Stimulated activated CD4-positive, alpha-beta T cell treated with anti-CD3 and anti-CD28 coated beads, Interleukin-1b, Interleukin-23, amount 100 ng/mL, for 4 hours (primary cell): ENCODE measurements at places on chromosomes 6 and 20.
A peak's percentile ranks its signal among the peaks of the same experiment; 100 is the strongest.

DNA sequence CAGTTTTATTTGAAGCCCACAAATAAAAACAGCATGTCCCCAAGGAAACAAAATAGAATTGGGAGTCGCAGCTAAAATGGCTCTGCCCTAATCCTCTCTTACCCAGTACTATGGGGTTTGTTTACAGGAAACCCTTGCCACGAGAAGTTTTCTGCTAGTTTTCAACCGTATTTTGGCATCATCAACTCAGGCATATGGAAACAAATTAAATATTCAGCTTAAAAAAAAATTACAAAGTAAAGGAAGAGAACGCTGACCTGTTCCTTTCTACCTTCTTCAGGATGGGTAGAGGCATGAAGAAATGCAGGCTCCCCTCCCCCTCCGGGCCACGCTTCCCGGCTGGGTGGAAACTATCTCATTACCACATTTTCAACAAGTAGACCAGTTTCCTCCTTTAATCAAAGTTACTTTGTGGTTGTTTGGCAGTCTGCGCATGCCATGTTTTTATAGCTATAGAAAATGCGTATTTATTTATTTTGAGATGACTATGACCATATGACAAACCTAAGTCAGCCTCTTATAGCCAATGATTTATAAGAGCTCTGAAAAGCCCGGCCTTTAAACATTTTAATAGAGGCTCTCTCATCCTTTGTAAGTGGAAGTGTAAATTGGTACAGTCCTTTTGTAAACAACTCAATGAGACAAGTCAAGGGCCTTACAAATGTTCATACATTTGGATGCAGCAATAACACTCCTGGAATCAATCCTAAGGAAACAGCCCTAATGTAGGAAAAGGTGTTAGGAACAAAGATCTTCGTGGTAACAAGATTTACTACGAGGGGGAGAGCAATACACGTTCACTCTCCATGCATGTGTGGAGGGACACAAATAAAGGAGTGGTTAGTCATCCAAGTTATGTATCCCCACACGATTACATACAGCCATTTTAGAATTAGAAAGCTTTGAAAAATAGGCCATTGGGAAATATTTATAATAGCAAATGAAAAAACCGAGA, 16.1 kb upstream of the ZNF217 start:
- peak; percentile 58 for DNase-seq

- no peak for DNase-seq
Observed at GRCh38 chr6:56040889-56041301, 165.5 kb upstream of the BMP5 start.

- DNase-seq: peak; percentile 31
Observed at GRCh38 chr20:48823960-48824498, 3.8 kb downstream of the PREX1 start.

- DNase-seq: no peak
Observed at GRCh38 chr6:37531026-37531425, 31.3 kb upstream of the CCDC167 start.

GRCh38 chr20:44176833-44177534, 10.0 kb downstream of the JPH2 start:
- DNase-seq: no peak

GRCh38 chr6:126820634-126821033, 297.8 kb upstream of the RSPO3 start:
- no peak for DNase-seq

GRCh38 chr20:9078826-9079731, 10.2 kb downstream of the PLCB4 start:
- no peak for DNase-seq

DNA sequence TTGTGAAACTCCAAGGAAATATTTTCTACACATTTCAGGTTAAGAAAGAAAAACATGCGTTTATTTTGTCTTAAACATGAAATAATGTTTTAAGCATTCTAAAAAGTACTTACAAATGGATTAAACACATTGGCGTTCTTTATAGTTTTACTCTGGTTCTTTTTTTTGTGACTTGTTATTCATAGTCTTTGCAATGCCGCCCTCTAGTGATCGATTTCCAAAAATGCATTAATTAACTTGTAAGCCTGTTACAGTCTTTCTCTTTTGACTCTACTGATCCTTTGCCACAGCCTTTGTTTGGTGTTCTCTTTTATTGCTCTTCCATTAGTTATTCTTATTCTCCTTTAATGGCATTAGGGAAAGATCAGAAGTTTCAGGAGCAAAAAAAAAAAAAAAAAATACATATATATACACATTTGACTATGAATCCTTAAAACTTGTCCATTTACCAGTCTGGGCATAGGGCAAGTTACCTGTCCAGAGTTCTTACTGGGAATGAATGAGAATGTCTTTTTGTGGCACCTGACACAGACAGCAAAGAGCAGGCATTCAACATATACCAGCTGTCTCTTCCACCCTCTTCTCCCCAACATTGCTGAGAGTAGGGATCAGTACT, 59.9 kb downstream of the MACROD2 start:
- DNase-seq: no peak

DNA sequence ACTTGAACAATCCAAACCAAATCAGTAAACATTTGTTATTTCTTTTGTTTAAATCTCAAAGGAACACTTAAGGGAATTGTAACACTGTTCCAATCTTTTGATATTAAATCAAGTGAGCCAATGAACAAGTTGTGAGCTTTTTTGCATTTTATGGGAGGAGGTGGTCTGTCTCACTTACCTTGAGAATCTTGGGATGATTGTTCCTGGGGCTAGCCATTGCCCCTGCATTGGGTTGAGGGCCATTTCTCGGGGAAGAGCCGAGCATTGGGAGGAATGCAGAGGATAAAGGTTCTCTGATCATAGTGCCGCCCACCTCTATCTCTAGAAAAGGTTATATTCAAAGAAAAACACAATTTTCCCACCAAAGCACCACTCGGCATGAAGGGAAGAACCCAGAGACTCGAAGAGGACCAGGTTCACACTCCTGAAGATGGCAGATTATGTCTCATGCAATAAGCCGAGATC, 13.8 kb upstream of the TFB1M start:
- no peak for DNase-seq

GRCh38 chr20:53706008-53706465, 112.4 kb upstream of the ZNF217 start:
- DNase-seq: no peak

GRCh38 chr6:36226438-36227047, 30.0 kb downstream of the BRPF3 start:
- DNase-seq: no peak

DNA sequence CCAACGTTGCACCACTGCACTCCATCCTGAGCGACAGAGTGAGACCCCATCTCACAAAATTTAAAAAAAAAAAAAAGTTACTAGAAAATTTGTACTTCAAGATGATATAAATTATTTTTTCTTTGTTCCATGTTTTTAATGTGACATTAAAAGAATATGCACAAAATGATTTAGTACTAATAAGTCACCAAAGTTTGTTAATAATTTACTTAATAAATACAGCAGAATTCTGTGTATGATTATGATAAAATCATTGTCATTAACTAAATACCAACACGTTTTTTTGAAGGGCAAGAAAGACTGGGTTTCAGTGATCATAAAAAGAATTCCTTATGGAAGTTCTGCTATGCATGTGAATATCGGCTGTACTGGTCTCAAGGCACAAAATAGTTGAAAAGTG, 28.1 kb downstream of the GOPC start:
- no peak for DNase-seq

GRCh38 chr6:144063246-144063743, 32.1 kb downstream of the SF3B5 start:
- DNase-seq: no peak

DNA sequence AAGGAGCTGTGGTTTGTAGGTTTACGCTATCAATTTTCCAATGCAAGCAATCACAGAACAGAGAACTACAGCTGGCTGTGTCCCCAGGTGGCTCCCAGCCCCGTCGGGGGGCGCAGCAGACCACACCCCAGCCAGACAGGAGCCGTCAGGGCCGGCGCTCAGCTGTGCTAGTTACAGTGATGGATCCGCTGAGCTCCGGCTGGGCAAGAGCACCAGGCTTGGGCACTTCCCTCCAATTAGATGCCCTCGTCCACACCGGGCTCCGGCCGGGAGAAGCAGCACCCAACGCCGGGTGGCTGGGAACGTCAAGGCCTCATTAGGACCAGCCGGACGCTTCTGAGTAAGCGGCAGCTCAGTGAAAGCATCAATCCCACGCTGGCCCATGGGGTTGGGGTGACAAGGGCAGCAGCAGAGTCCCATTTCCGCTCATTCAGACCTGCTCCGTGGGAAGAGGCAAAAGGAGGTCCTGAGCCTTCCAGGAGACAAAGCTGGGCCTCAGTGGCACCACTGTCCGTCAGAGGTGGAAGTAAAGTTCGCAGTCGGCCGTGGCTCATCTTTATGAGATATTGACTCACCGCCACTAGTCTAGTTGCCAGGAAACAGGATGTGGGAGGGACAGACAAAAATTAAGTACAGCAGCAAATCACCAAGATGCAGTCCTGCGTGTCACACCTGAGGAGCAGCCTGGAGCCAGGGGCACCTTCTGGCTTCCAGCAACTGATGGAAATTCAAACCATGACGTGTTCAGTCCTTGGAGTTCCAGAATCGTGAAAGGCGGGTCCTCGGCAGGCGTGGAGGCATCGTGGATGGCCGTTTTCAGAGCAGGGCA, 164.1 kb downstream of the TAF4 start:
- no peak for DNase-seq

- DNase-seq: no peak
Observed at GRCh38 chr6:149248693-149249369, 68.7 kb upstream of the TAB2 start.

DNA sequence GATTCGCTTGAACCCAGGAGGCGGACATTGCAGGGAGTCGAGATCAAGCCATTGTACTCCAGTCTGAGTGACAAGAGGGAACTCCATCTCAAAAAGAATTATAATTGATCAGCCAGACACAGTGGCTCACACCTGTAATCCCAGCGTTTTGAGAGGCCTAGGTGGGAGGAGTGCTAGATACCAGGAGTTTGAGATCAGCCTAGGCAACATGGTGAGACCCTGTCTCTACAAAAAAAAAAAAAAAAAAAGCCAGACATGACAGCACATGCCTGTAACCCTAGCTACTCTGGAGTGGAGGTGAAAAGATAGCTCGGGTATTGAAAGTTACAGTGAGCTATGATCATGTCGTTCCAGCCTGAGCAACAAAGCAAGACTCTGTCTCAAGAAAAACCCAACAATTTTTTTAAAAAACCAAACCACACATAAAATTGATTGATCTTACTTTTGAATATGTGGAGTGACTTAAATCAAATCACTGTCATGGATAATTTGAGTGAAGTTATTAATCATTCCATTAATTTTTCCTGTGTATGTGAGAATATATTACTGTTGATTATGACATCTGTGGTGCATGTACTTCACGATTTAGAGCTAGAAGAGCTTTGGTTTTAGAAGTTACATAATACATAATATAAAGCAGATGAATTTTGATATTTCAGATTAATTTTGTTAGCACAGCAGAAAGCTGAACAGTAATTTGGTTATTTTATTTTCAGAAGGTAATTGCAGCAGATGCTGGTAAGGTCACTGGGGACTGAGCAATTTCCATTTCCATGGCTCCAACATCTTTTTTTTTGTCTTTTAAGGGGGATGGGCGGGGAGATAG, 34.4 kb downstream of the NCOA7 start:
- no peak for DNase-seq

GRCh38 chr20:63835021-63835858, 4.2 kb upstream of the ZBTB46 start:
- DNase-seq: no peak

- no peak for DNase-seq
Observed at GRCh38 chr6:78465059-78465634, 402.2 kb upstream of the IRAK1BP1 start.
